ENCODE measurements at places on chromosomes 6 and 20.

- no peak for DNase-seq
These were observed 176.6 kb downstream of the PDE10A start for GRCh38 chr6:165486183-165487137.

DNA sequence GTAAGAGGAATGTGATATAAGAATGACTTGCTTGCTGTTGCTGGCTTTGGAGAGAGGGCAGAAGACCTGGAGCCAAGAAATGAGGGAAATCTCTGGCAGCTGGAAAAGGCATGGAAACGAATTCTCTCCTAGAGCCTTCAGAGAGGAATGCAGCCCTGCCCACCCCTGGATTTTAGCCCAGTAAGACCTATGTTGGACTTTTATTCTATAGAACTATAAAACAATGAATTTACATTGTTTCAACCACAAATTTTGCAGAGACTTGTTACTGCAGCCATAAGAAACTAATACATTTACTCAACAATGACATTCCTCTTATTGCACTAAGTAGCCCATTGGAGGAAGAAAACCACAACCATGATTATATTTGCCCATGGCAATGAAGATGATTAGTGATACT is 39.5 kb upstream of the PREP start:
- DNase-seq, result no peak

GRCh38 chr6:18293076-18293904 is 29.0 kb upstream of the DEK start:
- DNase-seq, result no peak

DNA sequence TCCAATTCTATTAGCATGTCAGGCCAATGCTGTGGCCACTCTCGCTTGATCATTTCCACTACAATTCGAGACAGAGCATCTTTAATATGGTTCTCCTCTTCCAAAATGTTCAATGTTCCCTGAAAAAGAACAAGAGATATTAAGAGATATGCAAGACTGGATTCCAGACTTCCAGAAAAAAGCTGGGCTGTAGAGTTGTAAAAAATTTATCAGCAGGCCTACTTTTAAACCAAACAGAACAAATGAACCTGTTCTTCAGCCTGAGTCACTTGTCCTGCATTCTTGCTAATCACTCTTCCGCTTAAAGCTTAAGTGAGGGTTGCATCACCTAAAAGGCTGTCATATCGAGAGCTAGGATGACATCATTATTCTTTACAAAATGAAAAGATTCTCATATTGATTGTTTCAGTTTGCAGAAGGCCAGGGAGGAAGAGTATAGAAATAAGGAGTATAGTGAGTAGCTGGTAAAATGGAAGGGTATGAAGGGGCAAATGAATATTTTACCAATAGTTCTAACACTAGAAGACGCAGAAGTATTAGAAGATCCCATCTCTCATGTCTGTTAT is 4.9 kb downstream of the XPO5 start:
- DNase-seq, result no peak

GRCh38 chr6:69880601-69881000 is 14.2 kb downstream of the COL19A1 start:
- DNase-seq, result no peak

GRCh38 chr6:25297039-25297441 is 17.9 kb downstream of the CARMIL1 start:
- DNase-seq, result no peak
